Tongue (tissue), 3 donors: ENCODE measurements at places on chromosomes 5 and 9. TPM values are rescaled to one million over a fixed set of nuclear protein-coding genes. Genes with fewer than 3 reads are reported as not detected.

The FBP2 gene
- 83.0 TPM for total RNA-seq

The HRH2 gene
- 1.7 TPM for total RNA-seq

The SLCO6A1 gene
- not detected for total RNA-seq

The CCL27 gene
- total RNA-seq: not detected

The CEL gene
- total RNA-seq: 0.41 TPM

GRCh38 chr9:116419181-116419580 lies 265.6 kb downstream of the PAPPA start:
- no peak for DNase-seq

DNA sequence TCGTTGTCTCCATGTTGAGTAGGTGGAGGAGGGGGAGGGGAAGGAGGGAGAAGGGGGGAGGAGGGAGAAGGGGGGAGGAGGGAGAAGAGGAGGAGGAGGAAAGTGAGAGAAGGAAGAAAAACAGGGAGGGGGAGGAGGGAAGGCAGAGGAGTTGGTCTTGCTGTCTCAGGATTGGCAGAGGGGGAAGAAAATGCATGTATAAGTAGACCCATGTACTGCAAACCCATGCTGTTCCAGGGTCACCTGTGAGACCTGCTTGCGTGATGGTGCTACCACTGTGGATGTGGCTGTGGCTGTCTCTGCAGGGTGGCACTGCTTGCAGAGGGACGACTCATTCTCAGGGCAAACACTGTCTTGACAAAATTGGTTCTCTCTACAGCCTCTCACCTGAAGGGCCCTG lies 76.3 kb downstream of the PTCH1 start:
- no peak for DNase-seq
